ENCODE measurements at places on chromosomes 5 and 9.

DNA sequence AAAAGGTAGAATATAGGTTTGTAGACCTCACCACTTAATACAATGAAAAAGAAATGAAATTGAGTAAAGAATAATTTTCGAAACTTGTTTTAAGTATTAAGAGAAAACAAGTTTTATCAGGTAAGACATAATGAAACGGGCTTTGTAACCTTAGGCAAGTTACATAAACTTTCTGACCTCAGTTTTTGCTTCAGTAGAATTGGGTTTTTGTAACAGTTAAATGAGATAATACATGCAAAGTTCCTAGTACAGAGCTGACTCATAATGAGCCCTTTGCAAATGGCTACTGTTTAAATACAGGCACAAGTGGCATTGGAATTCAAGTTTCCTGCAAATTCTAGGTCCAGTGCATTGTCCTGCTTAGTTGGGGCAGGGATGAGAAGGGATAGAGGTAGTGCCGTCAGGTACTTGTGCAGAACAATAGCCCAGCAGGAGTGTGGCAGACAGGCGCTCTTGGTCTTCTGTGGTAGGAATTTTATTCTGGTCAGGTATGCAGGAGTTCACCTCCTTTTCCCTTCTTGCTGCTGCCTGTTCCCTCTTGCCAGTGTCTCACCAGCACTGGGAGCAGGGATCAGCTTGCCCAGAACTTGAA lies 203.8 kb downstream of the PBX3 start:
- no peak for DNase-seq

GRCh38 chr5:174699131-174699530 lies 25.3 kb upstream of the MSX2 start:
- DNase-seq, result no peak

GRCh38 chr9:131308452-131308851 lies 18.9 kb downstream of the PLPP7 start:
- no peak for DNase-seq

DNA sequence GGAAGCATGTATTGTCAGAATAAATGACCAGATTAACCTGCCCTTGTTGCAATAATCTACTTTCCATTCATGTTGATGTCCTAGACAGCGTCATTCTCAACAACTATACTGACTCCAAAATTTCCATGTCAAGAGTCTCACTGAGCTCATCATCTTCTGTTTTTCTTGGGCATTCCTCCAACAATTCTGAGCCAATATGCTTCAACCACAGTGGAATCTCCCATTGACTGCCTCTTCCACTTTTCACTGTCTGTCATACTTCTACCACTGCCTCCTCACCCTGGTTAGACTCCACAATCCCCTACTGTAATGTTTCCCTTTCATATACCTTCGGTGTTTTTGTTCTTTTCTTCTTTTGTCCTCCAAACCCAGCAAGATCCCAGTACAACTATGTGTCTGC lies 162.8 kb downstream of the TLE1 start:
- no peak for DNase-seq

GRCh38 chr9:93008457-93008856 lies 50.0 kb upstream of the SUSD3 start:
- no peak for DNase-seq

DNA sequence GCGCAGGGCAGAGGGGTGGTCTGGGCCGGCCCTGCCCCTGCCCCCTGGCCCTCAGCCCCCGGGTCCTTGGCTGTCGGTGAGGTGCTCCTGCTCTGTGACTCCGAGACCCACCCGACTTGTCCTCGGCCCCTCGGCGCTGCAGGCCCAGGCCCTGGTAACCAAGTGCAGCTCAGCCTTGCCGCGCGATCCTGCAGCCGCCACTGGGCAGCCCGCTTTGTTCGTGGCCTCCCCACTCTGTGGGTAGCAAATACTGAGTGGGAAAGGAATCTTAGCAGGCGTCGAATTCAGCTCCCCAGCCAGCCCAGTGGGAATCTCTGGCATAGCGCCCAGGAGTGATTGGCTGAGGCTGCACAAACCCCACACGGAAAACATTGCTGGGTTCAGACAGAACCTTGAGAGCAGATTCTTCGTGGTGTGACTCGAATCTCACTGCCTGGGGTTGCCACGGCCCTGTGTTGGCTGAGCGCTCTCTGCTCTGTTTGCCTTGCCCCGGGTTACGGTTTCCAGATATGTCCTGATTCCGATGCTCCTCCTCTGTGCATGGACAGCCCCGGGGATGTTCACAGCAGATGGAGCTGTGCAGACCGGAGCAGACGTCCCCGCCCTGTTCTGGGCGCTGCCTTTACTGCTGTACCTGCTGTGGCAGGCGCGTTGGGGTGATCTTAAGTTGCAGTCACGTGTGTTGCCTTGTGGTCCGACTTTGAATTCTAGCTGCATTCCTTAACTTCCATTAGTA lies 13.4 kb upstream of the EXOC3 start:
- no peak for DNase-seq

Data from posterior cingulate gyrus (tissue), 11 donors.